ENCODE measurements at places on chromosomes 4 and X.

DNA sequence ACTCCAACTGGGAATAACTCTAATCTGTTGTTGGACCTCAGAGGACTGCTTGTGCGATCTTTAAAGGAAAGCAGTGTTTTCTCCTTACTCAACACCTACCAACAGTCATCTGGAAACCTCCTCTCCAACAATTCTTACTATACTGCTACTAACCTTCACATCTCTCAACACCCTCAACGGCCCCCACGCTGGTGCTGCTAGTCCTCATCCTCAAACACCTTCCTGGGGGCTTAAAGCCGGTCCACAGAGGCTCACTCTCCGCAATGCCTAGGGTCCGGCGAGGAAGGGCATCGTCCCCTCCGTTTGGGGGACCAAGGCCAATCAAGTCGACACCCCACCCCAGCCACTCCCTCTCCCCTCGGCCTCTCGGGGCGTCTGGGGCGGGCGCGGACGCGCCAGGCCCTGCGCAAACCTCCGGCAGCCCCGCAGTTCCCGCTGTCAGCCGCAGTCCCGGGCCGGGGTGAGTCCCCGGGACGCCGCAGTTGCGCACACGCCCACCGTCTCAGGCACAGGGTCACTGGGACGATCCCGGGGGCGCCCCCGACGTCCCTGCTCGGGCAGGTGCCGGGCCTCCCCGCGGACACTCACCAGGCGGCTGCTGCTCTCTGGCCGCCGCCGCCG, 418 bp downstream of the TAB3 start:
- DNase-seq = peak; percentile 24

GRCh38 chr4:188887905-188888304, 748.7 kb downstream of the TRIML1 start:
- DNase-seq = no peak

DNA sequence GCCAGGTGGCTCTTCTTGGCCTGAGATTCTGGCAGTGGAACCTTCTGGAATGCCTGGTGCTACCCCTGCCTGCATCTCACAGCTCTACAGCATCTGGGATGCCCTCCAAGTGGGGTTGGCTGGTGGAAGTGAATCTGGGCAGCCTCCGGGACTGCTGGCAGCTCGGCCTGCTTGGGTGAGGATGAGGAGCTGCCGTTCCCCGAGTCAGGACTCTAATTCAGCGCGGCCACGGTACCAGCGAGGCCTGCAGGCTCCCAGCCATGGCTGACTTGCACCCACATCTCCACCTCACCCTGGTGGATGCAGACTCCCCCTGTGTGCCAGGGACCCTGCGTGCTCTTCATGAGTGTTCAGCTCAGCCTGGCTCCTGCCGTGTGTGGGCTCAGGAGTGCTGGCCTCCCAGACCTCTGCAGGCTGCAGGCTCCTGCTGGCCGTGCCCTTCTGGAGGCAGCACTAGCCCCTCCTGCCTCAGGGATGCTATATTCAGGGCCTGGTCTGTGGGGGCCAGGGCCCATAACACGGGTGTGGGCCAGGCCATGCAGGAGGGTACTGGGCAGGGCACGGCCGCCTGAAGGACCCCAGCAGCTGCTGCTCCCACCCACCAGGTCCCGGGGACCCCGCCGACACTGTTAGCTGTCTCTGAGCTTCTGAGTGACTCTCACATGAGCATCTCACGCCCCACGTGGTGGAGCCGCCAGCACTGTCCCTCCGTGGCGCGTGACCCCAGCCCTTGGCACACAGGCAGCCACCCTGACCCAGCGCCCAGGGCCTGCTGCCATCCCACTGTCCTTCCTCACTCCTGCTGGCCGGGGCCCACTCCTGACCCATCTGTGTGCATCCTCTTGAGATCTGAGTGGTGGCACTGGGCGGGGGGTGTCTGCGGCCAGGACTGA, 10.6 kb downstream of the UVSSA start:
- DNase-seq = no peak

DNA sequence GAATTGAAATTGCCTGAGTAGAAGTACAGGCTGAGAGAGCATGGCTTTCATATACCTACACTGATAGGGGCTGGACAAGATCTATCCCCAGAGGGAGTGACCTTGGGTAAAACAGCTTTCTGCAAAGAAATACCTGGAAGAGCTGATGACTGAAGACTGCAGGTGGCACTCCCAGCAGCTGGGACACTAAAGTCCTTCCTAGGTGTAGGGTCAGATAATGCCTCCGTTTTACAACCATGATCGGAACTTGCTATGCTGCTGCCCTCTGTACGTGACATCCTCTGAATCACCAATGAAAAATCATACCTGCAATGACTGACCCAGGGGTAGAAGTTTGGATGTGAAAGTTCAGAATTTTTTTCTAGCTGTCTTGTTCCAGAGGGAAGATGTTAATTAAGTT, 107.2 kb upstream of the WDR1 start:
- no peak for DNase-seq

- no peak for DNase-seq
Observed at GRCh38 chrX:75748431-75748830, 36.6 kb downstream of the MAGEE2 start.

DNA sequence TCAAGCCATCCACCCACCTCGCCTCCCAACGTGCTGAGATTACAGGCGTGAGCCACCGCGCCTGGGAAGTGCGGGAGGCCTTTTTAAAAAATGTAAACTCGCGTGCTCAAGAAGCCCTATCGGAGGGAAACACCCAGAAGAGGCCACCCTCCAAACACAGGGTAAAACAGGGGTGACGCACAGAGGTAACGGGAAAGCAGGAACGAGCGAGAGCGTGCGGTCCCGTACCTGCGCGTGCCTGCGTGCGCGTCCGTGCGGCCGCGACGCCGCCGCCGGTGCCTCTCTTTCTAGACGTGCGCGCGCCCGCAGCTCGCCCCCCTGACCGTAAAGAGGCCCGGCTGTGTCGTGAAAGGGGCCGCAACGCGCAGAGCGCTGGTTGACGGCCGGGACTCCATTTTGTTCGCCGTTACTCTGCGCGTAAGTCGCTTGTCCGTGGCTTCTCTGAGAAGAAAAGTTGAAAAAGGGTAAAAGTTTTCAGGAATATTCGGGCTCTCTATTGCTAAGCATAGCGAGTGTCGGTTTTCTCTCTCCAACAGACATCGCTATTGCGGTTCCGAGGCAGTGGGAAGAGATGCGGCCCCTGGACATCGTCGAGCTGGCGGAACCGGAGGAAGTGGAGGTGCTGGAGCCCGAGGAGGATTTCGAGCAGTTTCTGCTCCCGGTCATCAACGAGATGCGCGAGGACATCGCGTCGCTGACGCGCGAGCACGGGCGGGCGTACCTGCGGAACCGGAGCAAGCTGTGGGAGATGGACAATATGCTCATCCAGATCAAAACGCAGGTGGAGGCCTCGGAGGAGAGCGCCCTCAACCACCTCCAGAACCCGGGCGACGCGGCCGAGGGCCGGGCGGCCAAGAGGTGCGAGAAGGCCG, at the start of gene MRFAP1:
Gene MRFAP1 (plus strand): TSS at position 394 of the 872 bp plus-strand sequence. CDS start 178 bp downstream, at position 572.
- peak; percentile 95 for DNase-seq

GRCh38 chr4:38138363-38138762, 178.2 kb downstream of the PTTG2 start:
- no peak for DNase-seq

- DNase-seq = no peak
Observed at GRCh38 chr4:104022831-104023230, 303.0 kb upstream of the TACR3 start.

DNA sequence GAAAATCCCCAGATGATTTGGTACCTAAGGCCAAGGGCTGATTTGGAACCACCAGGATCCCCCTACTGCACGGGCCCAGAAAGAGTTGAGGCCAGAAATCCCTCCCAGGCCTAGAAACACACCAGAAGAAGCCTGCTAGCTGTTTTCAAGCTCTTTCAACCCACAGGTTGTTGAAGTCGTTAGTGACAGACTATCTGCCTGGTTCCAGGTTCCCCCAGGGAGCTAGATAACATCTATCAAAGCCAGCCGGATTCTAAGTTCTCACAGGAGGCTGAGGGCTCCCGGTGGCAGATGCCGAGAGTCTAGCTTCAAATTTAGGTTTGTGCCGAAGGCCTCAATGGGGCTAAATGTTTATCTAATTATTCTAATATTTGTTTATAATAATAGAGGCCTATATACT, 132.0 kb upstream of the ATP6AP2 start:
- no peak for DNase-seq

DNA sequence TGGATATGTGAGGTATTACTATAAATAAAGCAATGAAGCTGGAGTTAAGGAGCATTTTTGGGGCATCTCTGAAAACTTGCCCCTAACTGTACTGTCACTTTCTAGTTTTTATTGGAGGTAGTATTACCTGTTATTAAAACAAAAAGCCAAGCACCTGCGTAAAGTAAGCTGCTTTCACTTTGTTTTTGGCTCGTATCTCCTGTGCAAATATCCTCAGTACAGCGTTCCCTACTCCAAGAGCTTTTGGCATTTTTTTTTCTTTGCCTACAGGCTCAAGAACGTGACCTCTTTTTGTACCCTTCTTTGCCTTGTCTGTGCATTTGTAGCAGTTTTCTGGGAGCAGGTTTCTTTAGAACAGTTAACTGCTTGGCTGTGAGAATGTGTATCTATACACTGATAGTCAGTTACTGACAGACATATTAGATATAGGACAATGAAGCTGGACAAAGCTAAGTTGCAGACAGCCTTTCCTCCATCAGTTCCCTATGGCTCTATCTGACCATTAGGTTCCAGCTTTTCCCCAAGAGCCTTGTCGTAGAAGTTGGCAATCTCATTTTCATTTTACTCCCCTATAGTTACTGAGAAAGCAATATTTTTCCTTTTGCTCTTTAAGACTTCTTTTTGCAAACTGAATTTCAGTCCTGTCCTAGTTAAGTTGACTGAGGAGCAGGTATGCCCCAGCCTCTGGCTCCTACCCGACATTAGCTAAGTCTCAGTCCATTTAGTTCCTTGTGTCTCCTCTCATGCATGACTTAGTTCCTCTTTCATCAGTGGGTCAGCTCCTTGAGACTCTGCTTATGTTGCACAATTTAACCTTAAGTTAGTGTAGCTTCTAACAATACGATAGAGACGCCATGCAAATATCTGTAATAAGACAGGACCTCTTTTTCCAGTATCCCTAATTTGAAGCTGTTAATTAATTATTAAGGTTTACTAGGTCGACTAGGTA, 71.5 kb upstream of the HPRT1 start:
- DNase-seq = peak; percentile 83

- no peak for DNase-seq
Observed at GRCh38 chr4:93355411-93355810, 473.1 kb upstream of the ATOH1 start.

- DNase-seq = peak; percentile 9
Observed at GRCh38 chr4:180134091-180134866, 2108.9 kb upstream of the TENM3 start.

- DNase-seq = no peak
Observed at GRCh38 chr4:36841583-36842326, 402.8 kb upstream of the NWD2 start.

GRCh38 chr4:168421671-168422070, 58.6 kb downstream of the DDX60L start:
- no peak for DNase-seq

- no peak for DNase-seq
Observed at GRCh38 chrX:119190091-119190681, 45.9 kb upstream of the PGRMC1 start.
